ENCODE measurements at places on chromosomes 6 and 20. TPM values are rescaled to one million over a fixed set of nuclear protein-coding genes. Genes with fewer than 3 reads are reported as not detected.

Gene C6orf132
- 0.40 TPM for total RNA-seq

Gene TMEM217
- 6.1 TPM for total RNA-seq

Gene MYCT1
- total RNA-seq, result not detected

Gene CRYBG1
- 10.0 TPM for total RNA-seq

Gene GSTA4
- total RNA-seq, result 28.7 TPM

Gene MRPL14
- total RNA-seq, result 65.6 TPM

Gene BMP2
- 0.12 TPM for total RNA-seq

Gene OR2H2
- not detected for total RNA-seq

Gene ZNF391
- total RNA-seq, result 0.92 TPM

GRCh38 chr6:131062241-131063027 is 611 bp downstream of the EPB41L2 start:
- DNase-seq, result peak; percentile 70

GRCh38 chr6:40390144-40390800 is 196.9 kb downstream of the LRFN2 start:
- DNase-seq, result no peak

DNA sequence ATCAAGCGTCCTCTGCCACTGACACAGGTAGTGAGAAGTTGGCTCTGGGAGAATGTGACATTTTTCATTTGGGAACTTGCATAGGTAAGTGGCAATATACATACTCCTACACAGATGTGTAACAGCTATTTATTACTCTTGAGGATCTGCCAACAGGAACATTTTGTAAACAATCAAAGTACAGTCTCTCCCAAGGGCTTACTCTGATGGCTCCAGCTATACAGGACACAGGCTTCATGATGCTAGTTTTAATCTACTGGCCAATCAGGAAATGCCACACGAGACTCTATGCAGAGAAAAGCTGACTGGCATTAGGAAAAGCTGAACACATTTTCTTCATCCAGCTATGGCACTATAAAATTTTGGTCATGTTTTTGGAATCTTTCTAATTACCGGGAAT is 57.8 kb downstream of the POPDC3 start:
- DNase-seq, result no peak

DNA sequence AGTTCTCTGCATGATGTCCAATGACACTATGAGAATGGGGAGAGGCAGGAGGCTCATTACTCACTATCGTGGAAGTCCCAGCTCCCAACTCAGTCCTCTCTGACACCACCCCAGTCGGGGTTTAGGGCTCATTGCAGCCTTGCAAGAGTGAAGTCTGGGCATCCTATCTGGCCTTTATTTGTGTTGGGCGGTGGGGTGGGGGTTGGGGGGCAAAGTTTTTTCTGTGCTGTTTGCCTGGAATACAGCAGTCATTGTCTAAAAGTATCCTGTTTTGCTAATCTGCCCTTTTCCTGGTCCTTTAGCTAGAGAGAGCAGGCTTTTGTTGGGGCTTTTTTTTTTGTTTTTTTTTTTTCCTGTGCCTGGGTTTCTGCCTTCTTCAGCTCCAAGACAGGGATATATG is 174.2 kb downstream of the MYLK4 start:
- DNase-seq, result no peak

- DNase-seq, result no peak
Measured at GRCh38 chr6:134921721-134922261, 28.1 kb downstream of the ALDH8A1 start.

GRCh38 chr6:109105681-109106080 is 10.4 kb downstream of the CEP57L1 start:
- DNase-seq, result peak; percentile 53

DNA sequence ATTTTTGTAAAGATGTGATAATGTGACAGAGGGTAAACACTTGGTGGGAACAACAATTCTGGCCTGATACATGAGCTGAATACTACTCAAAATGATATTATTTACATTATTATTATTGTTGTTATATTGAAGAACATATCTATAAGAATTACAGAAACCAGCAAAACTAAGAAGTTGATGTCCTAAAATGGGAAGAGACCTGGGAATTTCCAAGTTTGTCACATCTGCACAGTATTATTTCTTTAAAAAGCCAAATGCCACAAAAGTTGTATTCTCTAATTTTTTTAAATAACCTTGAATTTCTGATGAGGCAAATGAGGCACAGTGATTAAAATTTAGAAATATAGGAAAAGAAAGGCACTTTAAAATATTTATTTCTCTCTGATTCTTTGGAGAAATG is 5.0 kb upstream of the ZNF292 start:
- no peak for DNase-seq

- DNase-seq, result no peak
Measured at GRCh38 chr6:128057946-128058345, 157.1 kb upstream of the THEMIS start.

DNA sequence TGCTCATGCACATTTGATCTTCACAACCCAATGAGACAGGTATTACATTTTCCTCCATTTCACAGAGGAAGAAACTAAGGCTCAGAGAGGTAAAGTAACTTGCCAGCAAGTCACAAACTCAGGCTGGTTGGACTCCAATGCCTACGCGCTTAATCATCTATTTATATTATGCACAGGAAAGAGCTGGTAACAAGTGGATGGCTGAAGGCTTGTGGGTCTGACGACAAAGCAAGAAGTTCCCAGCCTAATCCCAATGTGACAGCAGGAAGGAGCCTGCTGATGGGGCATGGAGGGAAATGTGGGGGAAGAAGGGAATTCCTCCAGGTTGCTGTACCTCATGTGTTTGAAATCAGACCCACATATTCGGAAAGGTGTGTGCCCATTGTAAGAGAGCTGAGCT is 3.9 kb downstream of the CDH22 start:
- no peak for DNase-seq

DNA sequence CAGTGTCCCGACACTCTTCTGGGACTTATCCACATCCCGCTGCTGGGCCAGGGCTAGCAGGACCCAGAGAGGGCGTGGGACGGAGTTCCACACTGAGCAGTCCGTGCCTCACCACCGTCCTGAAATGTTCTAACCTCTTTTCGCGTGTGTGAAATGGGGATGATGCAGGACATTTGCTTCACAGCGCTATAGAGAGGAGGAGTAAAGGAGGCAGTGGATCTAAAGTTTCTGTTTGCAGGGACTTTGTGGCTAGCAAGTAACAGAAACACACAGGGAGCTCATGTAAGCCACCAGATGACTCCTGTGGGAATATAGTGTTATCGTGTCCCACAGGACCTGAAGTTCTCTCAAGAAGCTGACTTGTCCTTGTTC is 634 bp downstream of the ITPA start:
- no peak for DNase-seq

DNA sequence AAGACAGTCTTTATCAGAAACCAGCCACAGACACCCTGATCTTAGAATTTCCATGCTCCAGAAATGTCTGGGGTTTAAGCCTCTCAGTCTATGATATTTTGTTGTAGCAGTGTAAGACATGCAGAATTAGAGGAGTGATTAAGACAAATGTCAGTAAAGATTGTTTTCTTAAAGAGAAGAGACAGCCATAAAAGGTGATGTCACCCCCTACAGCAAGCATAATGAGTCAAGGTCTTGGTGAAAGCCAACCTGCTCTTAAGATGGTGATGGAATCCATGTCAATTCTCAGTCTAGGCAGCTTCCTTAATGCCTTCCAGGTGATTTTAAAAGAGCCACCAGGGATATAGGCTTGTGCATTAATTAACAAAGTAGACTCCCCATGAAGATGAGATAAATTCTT is 849.9 kb upstream of the EPHA7 start:
- no peak for DNase-seq

DNA sequence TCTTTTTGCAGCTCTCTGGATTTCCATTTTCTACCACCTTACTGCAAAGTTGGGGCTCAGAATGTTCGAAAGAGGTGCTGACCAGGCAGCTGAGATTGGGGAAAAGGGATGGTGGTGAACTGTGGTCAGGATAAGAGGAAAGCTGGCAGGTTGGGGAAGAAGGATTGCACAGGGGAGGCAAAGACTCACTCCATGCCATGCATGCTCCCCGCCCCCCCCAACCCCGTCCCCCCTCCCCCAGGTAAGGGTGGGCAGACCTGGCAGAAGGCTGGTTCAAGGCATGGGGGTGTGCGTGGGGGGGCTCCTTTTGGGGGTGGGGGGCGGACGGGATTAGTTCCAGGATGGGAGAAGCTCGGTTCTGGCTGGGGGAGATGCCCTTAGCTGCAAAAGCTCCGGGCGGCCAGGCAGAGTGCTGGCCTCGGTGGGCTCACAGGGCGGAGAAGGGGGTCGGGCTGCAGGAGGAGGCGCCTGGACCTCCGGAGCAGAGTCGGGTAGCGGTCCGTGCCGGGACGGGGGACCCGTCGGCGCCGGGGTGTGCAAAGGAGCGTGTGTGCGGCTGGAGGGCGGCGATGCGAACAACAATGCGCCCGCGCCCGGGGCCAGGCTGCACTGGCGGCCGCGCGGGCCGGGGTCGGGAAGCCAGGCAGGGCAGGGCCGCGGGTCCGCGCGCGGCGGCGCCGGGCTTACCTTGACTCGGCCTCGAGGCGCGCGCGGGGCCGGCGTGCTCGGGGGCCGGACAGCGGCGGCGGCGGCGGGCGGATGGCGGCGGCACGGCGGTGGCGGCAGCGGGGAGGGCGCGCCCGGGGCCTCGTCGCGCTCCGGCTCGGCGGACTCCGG is 880 bp downstream of the ADNP start:
- no peak for DNase-seq

DNA sequence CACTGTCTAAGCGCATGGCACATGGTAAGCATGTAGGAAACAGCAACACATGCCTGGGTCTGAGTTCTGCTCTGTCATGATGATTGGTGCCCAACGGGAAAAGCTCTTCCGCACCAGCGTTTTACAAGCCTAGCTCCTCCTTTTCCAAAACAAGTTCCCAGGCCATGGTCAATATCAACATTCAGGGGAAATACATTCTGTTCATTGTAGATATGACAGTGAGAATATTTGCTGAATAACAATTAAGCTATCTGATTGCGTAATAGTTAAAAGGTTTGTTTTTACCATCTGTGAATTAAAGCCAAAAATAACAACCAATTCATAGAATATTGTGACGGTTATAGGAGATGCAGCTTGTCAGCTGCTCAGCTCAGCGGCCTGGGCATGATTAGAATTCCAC is 404.3 kb upstream of the SLC35B3 start:
- DNase-seq, result no peak

DNA sequence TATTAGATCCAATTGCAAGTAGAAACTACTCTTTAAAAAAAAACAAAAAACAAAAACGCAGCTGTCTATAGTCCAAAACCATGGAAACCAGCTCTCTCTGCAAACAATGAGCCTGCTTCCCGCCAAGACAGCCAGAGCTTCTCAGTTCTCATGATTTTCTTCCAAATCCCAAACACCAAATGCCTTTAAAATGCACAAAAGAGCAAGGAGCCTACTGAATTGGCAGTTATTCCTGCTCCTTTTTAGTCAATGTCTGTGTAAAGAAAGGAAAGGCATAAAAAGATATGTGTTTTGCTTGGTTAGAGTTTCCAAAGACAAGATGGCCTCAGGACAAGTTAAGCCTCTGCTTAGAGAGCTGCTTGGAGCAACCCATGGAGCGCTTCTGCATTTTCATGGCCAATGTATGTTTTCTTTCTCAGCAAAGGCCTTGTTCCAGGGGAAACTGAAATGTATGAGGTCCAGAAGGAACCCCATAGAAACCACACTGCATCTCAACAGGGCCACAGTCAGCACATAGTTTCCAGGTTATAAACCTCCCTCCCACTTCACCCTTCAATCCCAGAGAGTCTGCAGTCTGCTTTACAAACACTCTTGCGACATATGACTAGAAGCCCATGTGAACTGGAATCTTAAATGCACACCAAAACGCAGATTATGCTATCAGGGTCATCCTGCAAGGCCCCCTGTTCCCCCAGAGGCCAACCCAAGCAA is 209.3 kb upstream of the TAB2 start:
- no peak for DNase-seq

DNA sequence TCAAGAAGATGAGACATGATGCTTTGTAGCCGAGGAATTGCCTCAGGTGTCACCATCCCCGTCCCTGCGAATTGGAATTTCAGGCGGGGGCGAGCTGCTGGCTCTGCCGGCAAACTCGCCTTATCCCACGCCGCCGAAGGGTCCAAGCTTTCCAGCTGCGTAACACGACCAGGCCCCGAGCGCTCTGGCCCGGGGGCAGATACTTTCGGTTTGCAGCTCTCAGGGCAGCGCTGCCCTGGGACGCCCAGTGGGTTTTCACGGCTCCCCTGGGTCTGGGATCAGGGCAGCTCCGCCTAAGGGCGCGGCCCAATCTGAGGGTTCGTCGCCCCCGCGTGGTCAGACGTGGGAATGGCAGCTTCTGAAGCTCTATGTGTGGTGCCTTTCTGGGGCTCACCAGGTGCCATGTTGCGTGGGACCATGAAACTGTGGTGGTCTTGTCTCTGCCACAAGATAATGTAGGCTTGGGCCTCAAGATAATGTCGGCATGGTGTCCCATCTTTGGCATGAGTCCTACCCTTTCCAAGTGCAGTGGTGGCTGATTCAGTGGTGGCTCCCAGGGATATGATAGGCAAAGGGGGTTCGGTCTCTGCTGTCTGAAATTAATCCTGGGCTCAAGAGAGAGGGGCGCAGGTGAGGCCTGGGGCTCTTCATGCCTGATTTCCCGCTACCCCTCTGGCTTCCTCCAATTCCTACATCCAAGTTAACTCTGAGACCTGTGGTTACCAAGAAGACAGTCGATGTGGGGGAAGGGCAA is 21.0 kb downstream of the PIGT start:
- peak; percentile 96 for DNase-seq

DNA sequence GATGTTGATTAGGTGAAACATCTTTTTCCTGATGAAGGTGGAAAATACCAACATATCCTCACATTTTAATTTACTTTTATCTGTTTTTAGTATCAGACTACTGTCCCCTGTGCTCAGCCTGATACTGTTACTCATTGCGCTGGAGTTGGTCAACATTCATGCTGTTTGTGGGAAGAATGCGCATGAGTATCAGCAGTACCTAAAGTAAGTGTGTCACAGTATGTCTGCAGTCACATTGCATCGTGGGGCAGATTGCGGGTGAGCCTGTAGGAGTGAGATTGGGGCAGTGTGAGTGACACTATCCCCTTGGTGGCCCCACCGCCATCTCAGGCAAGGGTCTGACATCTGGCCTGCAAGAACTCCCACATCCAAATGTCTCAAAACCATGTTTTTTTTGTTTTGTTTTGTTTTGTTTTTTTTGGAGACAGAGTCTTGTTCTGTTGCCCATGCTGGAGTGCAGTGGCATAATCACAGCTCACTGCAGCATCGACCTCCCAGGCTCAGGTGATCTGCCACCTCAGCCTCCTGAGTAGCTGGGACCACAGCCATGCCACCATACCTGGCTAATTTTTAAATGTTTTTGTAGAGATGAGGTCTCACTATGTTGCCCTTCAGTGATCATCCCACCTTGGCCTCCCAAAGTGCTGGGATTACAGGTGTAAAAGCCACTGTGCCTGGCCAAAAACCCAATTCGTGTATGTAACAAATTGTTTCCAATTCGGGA is 27.8 kb downstream of the ERMARD start:
- no peak for DNase-seq

GRCh38 chr20:64143018-64143801 is 21.0 kb upstream of the MYT1 start:
- DNase-seq, result no peak

All from activated CD4-positive, alpha-beta T cell treated with anti-CD3 and anti-CD28 coated beads, Interleukin-2, amount 10 ng/mL, durations not matched to agents 24 days and 14 days (primary cell).